ENCODE measurements at places on chromosomes 13 and 19. TPM values are rescaled to one million over a fixed set of nuclear protein-coding genes. Genes with fewer than 3 reads are reported as not detected.

LIN7B gene
- total RNA-seq: 4.2 TPM

C2CD4C gene
- 14.6 TPM for total RNA-seq

TYROBP gene
- total RNA-seq: not detected

- peak; percentile 89 for DNase-seq
Measured at GRCh38 chr13:99980201-99980823, 1.3 kb upstream of the ZIC2 start.
